AG08396 (cell line): ENCODE measurements at places on chromosomes 5 and 9.

DNA sequence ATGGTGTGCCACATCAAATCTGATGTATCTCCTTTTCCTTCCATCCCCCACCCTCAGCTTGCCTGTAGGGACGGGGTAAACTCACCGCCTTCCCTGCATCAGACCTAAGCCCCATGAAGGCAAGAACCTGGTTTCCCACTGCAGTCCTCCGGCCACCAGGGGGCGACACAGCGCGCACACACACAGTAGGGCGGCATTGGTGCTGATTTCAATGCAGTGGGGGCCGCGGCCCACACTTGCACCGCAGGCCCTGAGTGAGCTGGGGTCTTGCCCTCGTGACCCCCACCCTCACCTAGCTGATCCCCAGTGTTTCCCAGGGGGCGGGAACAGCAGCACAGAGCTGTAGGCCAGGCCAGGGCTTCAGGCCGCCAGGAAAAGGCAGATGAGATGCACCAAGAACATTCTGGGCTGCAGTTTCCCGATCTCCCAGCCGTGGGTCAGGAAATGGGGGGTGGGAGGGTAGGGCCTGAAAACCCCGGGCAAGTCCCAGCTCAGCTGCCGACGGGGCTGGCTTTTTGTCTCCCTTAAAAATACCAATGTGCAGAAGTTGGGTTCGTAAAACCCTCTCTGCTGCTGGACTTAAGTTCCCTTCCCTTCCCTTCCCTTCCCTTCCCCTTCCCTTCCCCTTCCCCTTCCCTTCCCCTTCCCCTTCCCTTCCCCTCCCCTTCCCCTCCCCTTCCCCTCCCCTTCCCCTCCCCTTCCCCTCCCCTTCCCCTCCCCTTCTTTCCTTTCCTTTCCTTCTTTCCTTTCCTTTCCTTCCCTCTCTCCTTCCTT, 19.5 kb downstream of the FAM163B start:
- no peak for DNase-seq

GRCh38 chr9:126965541-126966428, 51.2 kb downstream of the RALGPS1 start:
- peak; percentile 64 for DNase-seq

GRCh38 chr9:105854026-105854782, 159.9 kb downstream of the TMEM38B start:
- no peak for DNase-seq

DNA sequence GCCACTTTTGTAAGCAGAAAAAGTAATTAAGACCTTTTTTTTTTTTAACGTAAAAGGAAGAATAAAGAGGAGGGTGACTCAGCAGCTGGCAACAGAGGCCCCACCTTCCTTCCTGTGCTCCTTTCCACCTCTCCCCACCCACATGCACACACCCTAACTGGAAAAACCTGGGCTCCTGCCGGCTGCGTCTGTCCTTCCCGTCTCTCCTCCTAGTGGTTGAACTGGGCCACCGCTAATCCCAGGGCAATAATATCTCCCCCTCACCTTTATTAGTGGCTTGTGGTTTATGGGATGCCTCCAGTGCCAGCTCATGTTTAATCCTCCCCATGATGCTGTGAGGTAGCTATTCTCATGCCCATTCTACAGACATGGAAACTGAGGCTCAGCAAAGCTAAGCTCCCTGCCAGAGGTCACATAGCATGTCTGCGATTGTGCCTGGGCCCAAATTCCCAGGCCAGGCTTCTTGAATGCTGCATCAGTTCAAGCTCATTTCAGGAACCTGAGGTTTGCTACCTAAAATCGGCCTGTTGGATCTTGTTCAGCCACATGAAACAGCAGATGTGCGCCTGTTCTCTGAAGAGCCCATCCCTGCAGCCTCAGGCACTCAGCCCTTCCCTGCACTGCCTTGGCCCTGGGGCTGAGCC, 60.9 kb upstream of the IL17B start:
- DNase-seq: no peak

- no peak for DNase-seq
Observed at GRCh38 chr5:169997798-169998197, 17.5 kb upstream of the INSYN2B start.

GRCh38 chr9:96859461-96860198, 5.3 kb upstream of the ZNF782 start:
- no peak for DNase-seq
